ENCODE measurements at places on chromosomes 1 and 21.

GRCh38 chr1:12488666-12489354 lies 129.2 kb downstream of the DHRS3 start:
- DNase-seq: no peak

GRCh38 chr1:1758692-1759455 lies 19.4 kb downstream of the NADK start:
- DNase-seq: no peak

- no peak for DNase-seq
Measured at GRCh38 chr1:96756789-96757188, 35.2 kb downstream of the PTBP2 start.

- no peak for DNase-seq
Measured at GRCh38 chr1:19828546-19828945, 13.5 kb upstream of the RNF186 start.

GRCh38 chr1:230170622-230171021 lies 103.6 kb downstream of the GALNT2 start:
- no peak for DNase-seq

DNA sequence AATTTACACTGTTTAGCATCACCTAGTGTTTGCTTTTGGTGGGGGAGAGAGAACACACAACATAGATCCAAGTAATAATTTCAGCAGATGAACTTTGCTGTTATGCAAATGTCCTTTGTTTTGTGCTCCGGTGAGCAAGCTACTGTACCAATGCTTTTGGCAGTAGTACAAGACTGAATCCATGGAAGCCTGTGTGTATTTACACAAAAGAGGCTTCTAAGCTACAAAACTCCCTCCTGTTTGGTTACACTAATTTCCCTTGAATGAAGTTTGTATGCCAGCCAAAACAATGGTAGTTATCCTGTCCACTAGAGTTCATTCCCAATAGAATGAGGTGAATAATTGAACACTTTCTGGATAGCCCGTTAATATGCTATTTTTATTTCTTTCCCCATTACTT lies 320.5 kb downstream of the KCTD3 start:
- no peak for DNase-seq

DNA sequence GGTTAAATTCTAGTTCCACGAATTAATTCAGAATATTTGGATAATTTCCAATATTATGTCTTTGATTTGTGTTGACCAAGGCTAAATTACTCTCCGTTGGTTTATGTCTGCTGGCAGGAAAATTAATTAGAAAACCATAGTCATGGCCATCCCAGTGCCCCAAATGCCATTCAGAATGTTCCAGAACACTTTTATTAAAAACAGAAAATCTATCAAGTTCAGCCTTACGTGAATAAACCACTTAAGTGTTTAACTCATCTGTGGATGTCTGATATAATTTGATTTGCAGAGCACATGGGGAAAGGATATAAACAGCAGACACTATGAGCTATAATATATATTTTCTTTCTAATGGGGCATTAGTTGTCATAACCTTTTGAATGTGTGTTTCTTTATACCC lies 480.7 kb downstream of the MRPL39 start:
- DNase-seq: no peak

- no peak for DNase-seq
Measured at GRCh38 chr1:81693316-81693715, 107.4 kb upstream of the ADGRL2 start.

GRCh38 chr1:8625491-8625890 lies 191.9 kb downstream of the RERE start:
- peak; percentile 55 for DNase-seq

DNA sequence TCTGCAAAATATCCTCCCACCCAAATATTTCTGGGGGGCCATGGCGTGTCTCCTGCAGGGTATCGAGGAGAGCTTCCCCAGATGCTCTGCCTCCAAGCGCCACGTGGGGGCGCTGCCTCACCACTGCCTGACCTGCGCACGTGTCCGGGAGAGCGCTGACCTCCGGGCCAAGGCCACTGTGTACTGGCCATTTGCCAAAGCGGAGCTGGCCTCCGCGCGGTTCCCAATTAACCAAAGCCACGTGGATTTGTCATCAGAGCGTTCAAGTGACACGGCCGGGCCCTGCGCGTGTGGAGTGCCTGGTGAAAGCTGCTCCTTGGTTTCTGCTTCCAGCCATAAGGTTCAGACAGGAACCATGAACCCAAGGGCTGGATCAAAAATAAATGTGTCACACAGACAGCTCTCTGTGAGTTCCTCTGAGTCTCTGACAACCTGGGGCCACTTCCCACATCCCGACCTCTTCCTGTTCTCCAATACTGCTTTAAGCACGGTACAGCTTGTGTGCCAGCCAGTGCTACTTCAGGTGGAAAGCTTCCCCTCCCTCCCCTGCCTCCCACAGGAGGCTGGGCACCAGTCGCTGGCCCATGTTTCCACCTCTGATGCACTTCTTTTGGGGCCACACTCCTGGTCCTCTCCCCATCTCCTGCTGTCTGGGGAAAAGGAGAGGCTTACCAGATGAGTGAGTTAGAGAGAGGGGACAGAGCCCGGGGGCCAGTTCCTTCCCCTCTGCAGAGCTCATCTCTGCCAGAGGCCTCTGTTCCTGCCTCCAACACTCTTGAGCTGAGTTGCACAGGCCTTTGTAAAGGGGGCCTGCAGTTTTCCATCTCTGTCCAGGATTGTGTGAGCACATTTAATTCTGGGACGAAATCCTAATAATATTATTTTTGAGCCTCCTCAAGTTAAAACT lies 26.1 kb downstream of the ZP4 start:
- DNase-seq: peak; percentile 66

DNA sequence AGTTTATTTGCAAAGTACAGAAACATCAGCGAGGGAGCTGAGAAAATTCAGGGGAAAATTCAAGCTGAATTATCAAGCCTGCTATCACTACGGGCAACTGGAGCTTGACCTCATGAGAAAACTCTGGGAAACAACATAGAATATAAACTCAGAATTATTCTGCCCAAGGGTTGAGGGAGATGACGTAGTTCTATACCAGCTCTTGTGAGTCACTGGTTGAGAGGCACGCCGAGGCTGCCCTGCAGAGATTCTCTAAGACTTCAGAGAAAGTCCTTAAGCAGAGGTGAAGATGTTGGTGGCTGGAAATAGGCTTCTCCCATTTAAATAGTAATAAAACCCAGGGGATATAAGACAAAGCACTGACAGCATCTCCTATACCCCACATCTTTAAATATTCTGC lies 12.3 kb downstream of the SYDE2 start:
- DNase-seq: no peak

GRCh38 chr1:40449684-40450494 lies at the start of gene ZFP69B:
TSS of gene ZFP69B (plus strand) at chr1:40450476. CDS start at chr1:40450962, 486 bp downstream.
- DNase-seq: peak; percentile 86

- DNase-seq: no peak
Measured at GRCh38 chr1:54835131-54835898, 34.2 kb upstream of the TTC22 start.

DNA sequence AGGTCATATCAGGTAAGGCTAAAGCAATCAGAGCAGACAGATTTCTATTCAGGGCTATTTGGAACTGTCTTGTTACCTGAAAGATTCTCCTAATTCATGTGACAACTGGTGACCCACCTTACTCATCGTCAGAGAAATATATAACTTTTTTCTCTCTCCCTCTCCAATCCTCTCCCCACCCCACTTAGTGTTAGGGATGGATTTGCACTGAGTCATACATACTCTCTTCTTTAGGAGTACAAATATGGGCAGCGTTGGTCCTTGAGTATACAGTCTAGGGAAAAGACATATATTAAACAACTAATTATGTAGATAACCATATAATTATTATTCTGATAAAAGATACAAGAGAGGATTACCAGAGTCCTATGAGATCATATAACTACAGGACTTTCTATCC lies 246.3 kb downstream of the HHIPL2 start:
- DNase-seq: no peak

GRCh38 chr1:192550922-192551534 lies 24.5 kb upstream of the RGS1 start:
- DNase-seq: peak; percentile 85

- DNase-seq: no peak
Measured at GRCh38 chr1:151002611-151003010, 4.1 kb downstream of the MINDY1 start.

GRCh38 chr1:184629266-184629665 lies 125.4 kb downstream of the EDEM3 start:
- DNase-seq: no peak

DNA sequence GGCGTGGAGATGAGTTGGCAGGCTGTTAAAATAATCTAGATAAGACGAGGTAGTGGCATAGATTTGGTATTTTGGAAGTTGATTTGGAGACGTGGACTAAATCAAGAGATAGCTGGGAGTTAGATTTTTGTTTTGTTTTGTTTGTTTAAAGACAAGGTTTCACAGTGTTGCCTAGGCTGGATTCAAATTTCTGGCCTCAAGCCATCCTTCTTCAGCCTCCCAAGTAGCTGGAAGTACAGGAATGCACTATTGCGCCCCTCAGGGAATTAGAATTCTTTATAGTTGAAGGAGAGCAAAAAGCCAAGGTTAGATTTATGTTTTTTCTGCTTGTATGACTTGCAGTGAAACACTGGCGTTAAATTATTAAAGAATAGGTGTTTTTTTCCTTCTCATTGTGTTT lies 22.3 kb upstream of the SNRPE start:
- no peak for DNase-seq

- DNase-seq: no peak
Measured at GRCh38 chr1:78081980-78082860, 36.5 kb downstream of the GIPC2 start.

DNA sequence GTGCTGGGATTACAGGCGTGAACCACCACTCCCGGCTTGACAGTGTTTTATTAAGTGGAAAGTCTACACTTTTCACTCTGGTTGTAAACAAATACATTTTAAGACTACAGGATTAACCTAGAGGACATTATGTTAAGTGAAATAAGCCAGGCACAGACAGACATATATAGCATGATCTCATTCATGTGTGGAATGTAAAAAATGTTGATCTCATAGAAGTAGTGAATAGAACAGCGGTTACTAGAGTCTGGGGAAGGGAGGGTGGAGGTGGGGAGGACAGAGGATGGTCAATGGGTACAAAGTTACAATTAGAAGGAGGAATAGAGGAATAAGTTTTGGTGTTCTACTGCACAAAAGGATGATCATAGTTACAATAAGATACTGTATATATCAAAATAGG lies 16.9 kb downstream of the CTH start:
- DNase-seq: no peak

DNA sequence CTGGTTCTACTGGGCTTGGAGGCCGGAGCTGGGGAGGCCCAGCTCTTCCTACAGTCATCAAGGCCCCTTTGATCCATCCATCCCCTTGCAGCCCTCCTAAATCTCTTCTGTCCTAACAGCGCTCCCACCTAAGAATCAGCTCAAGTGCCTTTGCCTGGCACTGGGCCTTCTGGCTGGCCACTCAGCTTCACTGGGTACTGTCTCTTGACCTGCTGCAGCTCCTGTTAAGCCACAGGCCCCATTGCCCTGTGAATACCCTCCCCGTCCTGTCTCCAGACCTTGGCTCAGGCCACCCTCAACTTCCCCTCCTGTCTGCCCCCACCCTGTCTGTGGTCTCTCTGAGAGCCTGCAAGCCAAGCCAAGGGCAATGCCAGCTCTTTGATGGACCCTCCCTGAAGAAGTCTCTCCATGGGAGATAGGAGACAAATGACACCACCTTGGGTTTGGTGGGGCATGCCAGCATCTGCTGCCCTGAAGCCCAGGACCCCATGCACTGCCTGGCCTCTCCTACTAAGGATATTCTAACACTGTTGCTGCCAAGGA lies 27.3 kb downstream of the FAM151A start:
- DNase-seq: no peak

DNA sequence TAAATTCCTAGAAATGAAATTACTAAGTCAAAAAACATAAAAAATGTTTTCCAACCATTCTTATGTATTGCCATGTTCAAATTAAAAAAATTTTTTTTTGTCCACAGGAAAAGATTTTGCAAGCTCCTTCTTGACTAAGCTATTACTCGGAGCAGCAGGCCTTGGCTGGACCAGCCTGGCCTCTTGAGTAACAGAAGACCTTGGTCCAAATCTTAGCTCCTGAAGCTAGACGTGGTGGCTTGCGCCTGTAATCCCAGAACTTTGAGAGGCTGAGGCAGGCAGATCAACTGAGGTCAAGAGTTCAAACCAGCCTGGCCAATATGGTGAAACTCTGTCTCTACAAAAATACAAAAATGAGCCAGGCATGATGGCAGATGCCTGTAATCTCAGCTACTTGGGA lies 77.6 kb downstream of the CLSTN1 start:
- DNase-seq: no peak

DNA sequence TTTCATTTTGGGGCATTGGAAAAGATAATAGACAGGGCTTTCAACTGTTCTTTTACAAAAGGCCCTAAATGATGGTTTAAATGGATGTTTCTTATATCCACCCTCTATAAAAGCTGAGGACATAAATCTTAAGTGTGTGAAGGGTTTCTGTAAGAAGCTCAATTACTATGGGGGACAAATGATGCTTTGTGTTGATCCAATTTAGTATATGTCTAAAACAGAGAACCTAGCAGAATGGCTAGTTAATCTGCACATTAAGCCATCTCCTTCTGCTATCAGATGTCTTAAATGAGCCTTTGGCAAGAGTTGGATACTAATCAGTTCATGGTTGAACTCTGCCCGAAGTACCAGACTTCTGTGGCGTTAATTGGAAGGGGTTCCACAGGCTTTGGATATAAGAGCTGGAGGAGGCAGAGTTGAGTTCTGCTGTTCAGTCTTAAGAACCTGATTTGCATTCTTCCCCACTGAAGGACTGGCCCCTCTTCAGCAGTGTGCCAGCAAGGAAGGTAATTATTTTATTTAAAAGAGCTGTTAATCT lies 43.1 kb downstream of the PTGFRN start:
- DNase-seq: no peak

DNA sequence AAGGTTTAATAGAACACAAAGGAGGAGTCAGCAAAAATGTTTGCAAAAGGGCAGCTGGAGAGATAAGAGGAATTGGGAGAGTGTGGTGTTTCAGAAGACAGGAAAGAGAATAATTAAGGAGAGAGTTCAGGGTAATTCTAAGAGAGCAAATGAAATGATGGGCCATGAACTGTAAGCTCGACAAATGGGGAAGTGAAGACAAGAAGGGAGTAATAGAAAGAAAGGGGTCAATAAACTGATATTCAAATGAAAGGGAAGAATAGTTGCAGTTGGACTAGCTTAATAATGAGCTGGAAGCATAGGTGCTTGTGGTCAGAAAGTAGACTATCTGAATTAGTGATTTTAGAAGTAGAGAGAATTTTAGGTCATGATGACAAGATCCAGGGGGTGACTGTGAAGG lies 15.6 kb upstream of the RNF220 start:
- DNase-seq: no peak

DNA sequence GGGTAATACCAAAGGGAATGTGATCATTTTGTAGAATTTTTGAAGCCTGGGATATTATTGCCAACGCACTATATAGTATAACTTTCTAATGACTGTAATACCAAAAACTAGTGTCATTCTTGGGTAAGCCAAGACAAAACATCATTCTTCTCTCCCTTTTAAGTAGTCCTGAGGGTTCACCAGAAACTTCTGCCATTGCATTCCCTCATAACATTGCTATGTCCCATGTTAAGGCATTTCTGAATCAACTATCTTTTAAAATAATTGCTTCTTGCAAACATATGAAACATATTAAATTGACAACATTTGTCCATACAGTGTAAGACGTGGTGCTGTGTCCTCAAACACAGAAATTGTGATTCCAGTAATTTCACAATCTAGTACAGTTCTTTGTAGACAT lies 29.9 kb upstream of the C1orf21 start:
- no peak for DNase-seq
